Stimulated activated CD8-positive, alpha-beta memory T cell treated with anti-CD3 and anti-CD28 coated beads, Interleukin-2, amount 100 ng/mL, for 1 hour (primary cell): ENCODE measurements at places on chromosomes 12 and 14.

DNA sequence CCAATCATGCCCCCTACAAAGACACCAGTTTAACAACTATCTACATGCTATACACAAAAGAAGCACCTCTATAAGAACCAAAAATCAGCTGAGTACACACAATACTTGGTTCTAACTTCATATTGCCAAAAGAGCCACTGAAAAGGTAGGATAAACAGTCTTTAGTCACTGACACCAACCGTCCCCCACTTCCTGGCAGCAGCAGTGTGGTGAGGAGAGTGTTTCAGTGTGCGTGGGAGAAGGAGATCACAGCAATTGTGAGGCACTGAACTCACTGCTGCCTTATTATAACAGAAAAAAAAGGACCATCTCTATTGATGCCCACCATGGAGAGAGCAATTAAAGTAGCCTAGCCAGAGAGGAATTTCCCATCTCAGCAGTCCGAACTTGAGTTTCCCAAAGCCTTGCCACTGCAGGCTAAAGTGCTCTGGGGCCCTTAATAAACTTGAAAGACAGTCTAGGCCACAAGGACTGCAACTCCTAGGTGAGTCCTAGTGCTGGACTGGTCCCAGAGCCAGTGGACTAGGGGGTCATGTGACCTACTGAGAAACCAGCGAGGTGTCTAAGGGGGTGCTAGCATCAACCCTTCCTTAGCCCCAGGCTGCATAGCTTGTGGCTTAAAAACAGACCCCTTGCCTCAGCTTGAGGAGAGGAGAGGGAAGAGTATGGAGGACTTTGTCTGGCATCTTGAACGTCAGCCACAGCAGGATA, 37.1 kb upstream of the LMNTD1 start:
- DNase-seq: peak; percentile 6

- DNase-seq: no peak
Measured at GRCh38 chr12:18864900-18865561, 127.1 kb downstream of the CAPZA3 start.

DNA sequence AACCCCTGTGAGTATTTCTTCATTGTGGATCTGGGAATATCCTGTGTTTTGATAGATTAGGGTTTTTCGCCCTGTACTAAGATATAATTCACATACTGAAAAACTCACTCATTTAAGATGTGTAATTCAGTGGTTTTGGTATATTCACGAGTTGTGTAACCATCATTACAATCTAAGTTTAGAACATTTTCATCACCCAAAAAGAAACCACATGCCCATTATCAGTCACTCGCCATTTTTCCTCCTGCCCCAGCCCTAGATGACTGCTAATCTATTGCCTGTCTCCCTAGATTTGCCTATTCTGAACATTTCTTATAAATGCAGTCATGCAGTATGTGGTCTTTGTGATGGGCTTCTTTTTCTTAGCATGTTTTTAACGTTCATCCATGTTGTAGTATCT, 67.9 kb upstream of the ATF1 start:
- DNase-seq: no peak

GRCh38 chr12:18895540-18895939, 157.6 kb downstream of the CAPZA3 start:
- DNase-seq: no peak

DNA sequence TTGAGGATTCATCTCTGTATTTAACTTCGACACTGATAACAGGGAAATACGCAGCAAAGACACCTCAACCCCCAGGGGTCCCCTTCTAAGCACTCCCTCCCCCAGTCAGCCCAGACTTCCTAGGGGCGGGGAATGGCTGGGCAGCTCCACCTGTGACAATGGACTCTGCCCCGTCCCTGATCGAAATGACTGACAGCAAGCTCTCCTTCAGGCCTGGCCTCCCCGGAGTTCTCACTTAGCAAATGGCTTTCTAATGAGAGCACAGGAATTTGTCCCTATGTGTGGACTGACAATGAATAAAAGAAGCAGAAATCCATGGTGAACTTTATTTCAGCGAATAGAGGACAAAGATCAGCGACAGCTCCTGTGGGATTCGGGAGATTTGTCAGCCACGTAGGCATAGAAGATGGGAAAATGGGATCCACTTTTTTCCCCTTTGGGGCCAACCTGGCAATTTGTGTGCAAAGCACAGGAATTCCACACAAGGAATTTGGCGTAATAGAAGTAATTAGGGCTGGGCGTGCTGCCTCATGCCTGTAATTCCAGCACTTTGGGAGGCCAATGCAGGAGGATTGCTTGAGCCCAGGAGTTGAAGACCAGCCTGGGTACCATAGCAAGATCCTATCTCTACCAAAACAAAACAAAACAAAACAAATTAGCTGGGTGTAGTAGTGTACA, 63.8 kb downstream of the TNFAIP2 start:
- DNase-seq: no peak

DNA sequence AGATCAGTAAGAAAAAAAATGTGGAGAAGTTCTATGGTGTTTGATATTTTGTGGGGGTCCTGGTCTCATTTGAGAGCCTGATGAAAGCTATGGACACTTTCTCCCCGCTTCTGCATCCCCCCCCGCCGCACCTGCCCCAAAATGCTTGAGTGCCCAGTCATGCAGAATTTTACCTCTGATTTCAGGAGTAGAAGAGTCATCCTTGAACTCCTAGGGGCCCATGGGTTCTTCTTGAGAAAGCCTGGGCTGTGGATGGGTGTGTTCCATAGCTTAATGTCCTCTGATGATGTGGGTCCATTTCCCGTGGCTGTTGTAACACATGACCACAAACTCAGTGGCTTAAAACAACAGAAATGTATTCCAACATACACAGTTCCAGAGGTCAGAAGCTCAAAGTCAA, 248.8 kb upstream of the PWP1 start:
- no peak for DNase-seq
